ENCODE measurements at places on chromosomes 6 and 20. TPM values are rescaled to one million over a fixed set of nuclear protein-coding genes. Genes with fewer than 3 reads are reported as not detected.

Gene PI3
- 4.6 TPM for total RNA-seq

Gene LINC00237
- total RNA-seq: not detected

Gene DACT2
- not detected for total RNA-seq

Gene FOXC1
- 18.6 TPM for total RNA-seq

Gene MYCT1
- not detected for total RNA-seq

Gene SLC17A9
- total RNA-seq: 0.22 TPM

Gene COL21A1
- not detected for total RNA-seq

Gene KCNK5
- 14.3 TPM for total RNA-seq

Gene TMEM14A
- total RNA-seq: 75.2 TPM

Measured in PC-9 (cell line).